Mammary epithelial cell (primary cell): ENCODE measurements at places on chromosomes 6 and 20.
A peak's percentile ranks its signal among the peaks of the same experiment; 100 is the strongest.

- no peak for DNase-seq
Measured at GRCh38 chr6:15317934-15318902, 72.3 kb downstream of the JARID2 start.

DNA sequence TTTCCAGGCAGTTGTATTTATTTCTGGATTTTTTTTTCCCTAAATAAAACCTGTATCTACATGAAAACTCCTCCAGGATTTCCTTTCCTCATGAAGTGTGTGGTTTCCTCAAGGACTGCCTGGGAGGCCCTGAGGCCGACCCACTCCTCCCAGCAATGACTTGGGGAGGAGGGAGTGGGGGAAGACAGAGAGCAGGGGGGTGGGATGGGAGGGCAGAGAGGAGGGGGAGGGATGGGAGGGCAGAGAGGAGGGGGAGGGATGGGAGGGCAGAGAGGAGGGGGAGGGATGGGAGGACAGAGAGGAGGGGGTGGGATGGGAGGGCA lies 161.8 kb upstream of the AGPAT4 start:
- DNase-seq: no peak

DNA sequence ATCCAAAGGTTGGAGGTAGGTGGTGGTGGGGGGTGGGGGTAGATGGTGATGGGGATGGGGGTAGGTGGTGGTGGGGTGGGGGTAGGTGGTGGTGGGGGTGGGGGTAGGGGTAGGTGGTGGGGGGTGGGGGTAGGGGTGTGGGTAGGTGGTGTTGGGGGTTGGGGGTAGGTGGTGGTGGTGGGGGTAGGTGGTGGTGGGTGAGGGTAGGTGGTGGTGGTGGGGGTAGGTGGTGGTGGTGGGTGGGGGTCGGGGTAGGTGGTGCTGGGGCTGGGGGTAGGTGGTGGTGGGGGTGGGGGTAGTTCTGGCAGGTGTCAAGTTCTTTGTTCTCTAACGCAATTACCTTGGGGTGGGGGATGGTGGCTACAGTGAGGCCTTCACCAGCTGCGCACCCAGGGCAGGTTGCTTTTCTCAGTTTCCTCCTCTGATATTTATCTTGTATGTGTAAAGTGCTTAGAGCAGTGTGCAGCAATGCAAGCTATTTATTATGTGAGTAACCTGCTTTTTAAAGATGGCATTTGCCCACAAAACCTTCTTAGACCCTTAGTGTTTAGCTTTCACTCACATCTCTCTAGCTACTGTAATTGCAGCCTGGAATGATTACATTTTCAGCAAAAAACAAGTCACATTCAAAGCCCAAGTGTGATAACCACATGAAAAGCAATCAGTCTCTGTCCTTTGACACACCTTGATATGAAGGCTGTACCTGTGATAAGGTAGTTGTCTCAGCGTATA lies 8.2 kb upstream of the CCDC167 start:
- no peak for DNase-seq

DNA sequence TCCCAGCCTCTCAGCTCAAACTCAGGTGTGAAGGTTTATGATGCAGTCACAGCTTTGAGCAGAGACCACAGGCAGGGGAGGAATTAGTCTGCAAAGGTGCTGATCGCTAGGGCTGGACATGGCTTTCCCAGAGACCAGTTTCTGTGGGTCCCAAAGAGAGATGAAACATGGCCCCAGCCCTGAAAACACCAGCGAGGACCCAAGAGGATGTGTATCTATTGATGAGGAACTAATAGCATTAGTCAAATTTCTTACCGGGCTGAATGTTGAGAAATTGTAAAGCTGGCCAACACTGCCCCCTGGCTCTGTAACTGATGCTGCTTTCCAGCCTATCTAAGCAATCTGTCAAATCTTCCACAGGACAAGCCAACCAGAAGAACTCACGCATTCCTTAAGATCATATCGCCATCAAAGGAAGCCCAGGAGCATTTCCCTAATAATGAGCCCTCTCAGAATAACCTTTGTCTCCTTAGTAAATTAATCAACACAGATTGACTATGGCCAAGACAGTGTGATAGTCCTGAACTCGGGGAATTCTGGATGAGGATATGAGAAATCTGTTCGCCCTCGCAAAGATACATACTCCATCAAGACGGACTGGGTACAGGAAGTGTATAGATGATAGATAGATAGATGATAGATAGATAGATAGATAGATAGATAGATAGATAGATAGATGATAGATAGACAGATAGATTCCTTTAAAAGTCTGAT lies 7.8 kb upstream of the ACSS1 start:
- peak; percentile 44 for DNase-seq

DNA sequence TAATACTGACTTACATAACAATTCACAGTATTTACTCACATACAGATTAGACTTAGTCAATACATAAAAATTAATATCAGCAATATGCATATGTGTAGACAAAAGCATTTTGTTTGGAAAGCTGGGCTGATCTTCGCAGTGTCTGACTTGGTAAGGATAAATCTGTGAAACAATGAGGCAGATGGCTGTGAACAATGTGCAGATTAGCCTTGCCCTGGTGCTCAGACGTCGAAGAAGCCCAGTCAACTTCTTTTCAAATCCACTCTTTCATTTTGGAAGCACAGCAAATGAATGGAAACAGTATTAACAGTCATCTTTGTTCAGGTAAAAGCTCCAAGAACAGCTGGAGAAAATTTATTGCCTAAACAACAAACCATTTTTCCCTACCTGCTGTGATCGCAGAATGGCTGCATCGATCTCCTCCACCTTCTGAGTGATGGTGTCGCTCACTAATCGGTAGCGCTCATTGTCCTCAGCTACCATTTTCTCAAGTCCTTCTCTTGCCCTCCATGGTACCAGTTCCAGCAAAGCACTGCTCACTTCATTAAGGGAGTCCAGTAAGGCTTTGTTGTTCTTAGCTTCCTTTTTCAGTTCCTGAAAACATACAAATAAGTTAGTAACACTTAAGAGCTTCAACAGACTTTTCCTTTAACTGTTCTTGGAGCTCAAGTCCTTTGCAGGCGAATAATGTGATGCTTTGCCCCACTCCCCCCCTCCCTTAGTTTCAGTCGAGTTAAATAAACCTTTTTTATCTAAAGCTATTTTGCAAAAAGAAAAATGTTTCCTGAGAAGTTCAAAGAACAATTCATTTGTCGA lies 116.5 kb downstream of the DST start:
- no peak for DNase-seq

DNA sequence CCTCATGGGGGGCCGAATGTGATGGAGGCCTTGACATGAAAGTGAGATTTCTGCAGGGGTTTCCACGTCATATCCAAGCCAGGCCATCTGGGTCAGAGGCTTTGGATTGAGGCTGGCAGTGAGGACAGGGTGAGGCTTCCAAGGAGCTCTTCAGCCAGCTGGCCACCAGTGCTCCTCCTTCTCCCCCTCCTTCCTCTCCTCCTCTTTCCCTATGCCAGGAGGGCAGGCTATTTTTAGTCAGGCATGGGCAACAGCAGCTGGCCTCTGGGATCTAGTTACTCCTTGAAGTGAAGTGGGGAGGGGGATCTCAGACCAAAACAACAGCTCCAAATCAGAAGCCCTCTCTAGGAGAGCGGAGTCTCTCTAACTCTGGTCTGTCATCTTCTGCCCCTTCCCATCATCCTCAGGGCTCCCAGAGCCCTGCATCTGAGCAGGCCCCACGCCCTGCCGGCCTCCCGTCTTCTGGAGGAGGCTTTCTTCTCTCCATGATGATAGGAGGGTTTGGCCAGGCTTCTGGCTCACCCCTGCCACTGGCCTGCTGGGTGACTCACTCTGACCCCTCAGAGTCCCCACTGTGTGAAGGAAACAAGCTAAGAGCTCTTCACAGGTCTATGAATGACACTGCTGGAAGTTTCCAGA lies 612 bp downstream of the TNNC2 start:
- no peak for DNase-seq

DNA sequence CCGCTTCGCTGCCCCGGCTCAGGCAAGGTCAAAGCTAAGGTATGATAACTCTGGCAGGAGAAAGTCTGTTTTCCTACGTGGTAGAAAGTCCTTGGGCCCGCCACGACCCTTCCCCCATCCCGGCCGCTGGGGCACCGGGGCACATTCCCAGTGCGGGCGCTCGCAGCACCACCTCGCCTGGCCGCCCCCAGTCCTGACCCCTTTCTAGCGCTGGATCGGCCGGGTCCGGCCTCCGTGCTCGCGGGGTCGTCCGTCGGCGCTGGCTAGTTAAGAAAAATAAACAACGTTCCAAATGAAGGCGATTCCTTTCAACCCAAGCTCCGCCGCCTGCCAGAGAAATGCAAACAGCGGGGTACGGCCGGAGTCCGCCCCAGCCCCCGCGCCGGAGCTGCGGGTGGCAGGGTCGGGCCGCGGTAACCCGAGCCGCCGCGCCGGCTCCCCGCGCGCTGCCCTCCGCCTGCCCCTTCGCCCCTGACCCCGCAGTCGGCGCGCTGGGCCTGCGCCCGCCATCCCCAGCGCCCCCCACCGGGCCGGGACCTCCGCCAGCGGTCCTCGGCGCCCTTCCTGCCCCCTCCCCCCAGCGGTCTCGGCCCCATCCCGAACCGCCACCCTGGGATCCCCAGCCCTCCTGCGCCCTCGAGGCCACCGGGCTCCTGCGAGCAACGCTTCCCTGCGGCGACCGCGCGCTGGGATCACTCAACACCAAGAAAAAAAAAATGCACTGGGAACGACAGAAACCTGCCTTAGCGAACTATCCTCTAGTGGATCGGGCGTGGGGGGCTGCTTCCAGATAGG lies 37.6 kb downstream of the NCR2 start:
- DNase-seq: no peak

DNA sequence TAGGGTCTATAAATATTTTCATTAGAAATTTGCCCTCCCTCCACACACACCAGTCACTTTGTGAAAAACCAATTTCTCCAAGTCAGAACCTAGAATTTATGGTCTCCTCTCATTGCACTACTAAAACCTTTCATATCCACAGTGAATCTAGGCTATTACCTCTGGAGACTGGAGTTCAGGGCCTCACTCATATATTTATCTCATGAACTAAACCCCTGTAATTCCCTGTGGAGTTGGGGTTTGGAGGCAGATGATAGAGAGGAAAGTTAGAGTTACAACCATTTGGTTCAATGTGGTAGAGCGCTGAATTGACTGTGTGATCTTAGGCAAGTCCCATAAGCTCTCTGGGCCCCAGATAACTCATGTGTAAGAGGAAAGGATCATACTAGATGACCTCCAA lies 18.2 kb upstream of the CEP85L start:
- no peak for DNase-seq

DNA sequence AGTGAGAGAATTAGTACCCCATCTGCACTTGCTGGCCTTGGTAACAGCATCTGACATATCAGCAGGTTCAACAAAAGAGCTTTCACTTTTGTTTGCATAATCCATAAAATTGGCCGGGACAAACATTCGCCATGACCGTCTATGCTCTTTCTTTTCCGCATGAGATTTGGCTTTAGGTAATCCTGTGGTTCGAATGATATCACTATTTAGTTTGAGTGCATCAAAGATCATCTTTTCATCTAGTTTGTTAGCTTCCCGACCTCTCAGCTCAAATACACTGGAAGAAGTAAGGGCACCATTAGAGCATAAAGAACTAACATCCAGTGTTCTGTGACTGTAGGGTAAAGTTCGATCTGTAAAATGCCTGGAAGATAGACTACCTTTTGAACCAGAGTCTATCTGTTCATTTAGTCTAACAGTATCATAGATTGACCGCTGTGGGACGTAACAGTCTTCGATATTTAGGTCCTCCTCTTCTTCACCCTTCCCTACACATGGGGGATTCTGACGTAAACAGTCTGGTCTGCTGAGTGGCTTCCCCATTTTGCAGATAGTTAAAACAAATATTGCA lies 101.6 kb downstream of the DST start:
- no peak for DNase-seq

GRCh38 chr6:165117121-165117520 lies 192.3 kb downstream of the C6orf118 start:
- DNase-seq: no peak

- DNase-seq: no peak
Measured at GRCh38 chr6:42431356-42431755, 20.4 kb downstream of the TRERF1 start.

DNA sequence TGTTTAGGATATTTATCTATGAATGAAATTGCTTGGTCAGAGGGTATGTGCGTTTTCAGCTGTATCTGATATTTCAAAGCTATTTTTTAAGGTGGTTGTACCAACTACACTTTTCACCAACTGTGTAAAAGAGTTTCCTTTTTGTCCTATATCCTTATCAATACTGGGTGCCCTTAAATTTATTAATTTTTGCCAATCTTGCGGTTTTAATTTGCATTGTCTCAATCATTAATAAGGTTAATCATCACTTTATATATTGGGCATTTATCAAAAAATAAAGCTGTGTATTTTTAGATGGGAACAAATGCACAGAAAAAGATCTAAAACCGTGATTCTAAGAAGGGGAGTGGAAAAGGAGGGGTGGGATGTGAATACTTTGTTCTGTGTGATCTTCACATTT lies 66.7 kb upstream of the SALL4 start:
- DNase-seq: no peak

GRCh38 chr6:157790548-157791160 lies 32.4 kb upstream of the SNX9 start:
- DNase-seq: no peak

DNA sequence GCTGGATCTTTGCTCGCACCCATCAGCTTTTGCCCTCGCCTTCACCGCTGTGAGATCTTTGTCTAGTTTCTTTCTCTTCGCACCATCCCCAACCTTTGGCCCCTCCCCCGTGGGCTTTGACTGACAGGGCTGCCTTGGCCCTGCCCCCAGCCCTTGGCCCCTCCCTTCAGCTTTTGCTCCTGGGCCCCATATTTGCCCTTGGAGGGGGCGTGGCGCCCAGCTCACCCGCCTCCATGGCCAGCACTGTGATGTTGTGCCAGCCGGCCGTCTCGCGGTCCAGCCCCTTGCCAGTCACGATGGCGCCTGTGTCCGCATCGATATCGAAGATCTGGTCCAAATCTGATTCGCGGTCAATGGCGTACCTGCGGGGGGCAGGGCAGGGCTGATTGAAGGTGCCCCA lies 81.1 kb downstream of the CD40 start:
- no peak for DNase-seq

DNA sequence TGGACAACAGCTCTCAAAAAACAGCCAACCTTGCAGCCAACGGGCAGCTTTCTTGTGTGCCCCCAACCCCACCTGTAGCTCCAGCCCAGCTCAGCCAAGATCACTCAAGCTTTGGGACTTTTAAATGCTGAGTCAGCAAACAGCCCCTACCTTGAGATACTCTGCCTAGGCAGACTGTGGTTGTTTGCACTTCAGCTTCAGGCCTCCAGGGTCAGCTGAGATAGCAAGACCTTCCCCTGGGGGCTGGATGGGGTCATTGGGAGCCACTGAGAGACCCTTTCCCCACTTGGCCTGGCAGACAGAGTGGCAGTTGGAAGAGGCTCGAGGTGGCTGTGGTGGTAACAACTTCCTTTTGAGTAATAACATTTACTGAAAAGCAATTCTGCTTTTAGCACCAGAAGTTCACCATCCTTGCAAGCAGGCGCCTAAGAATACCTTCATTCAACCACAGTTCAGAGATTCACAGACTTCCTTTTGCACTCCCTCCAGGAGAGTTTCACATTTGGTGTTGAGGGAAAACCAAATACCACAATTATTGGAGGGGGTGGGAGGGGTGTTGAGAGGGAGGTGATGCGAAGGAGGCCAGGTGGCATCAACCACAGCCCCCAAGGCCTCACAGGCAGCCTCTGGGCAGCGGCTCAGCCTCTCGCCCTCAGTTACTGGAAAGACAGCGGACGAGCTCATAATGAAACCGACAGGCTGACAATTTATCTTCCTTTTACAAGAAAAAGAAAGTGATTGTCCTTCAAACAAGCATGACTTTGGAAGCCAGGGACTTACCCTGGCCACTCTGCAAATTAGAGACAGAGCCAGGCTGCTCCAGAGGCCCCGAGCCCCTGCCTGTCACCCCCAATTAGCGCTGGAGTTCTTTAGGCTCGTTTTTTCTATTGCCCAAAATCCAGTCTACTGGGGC lies 148.1 kb downstream of the CEBPB start:
- DNase-seq: no peak

GRCh38 chr6:26268659-26269402 lies 96.2 kb upstream of the BTN3A2 start:
- DNase-seq: peak; percentile 84
